ENCODE measurements at places on chromosomes 16 and 17.

- DNase-seq = no peak
Measured at GRCh38 chr16:84476401-84476800, 28.1 kb downstream of the MEAK7 start.

DNA sequence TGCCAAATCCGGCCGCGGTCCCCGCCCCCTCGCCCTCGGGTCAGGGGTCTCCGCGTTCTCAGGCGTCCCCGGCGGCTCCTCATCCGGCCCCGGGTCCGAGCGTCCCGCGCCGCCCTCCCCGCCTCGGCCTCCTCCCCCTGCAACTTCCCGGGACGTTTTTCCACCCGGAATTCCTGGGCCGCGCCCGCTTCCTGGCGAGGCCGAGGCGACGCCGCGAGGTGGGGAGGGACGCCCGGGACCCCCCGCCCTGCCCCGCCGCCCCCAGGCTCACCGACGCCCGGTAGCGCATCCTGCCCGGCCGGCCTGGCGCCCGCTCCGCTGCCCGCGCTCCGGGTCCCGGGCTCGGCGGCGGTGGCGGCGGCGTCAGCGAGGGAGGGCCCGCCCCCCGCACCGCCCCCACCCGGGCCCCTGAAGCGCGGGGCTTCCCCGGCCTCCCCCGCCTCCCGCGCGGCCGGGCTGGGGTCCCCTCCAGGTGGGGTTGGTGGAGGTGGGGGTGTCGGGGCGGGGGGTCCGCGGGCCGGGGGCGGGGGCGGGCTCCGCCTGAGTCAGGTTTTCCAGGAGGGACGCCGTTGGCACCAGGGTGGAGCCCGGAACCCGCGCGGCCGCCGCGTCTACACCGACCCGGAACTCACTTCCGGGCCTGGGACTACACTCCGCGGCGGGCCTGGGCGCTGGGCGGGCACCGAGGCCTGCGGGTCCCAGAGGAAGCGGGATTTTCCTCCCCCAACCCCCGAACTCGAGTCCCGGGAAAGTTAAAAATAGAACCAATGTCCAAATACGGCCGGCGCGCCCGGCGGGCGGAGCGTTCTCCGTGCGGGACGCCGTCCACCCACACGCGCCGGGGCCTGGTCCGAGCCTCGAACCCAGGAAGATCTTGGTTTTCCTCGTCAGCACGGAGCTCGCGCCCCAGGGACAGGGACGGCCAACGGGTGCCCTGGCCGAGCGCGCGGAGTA is 6.8 kb downstream of the MYO1C start:
- DNase-seq = peak; percentile 72

DNA sequence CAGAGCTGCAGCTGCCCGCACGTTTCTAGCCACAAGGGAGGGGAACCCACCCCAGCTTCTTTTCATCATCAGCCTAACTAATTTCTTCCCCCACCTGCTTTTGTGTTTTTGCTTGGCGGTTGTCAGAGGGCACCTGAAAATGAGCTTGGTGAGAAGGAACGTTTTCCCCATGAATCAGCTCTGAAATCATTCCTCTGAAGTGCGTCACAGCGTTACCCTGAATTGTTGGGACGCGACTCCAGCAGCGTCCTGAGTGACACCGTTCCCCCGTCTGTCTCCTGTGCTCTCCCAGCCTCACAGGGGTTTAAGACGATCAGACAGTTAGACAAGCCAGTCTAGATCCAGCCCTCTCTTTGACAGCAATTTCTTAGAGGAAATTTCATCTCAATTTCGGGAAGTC is 722.9 kb upstream of the EEF2KMT start:
- no peak for DNase-seq

- DNase-seq = no peak
Measured at GRCh38 chr16:13109171-13109570, 207.8 kb downstream of the SHISA9 start.

- DNase-seq = no peak
Measured at GRCh38 chr17:37608351-37609169, 658 bp downstream of the SYNRG start.

GRCh38 chr16:69513180-69513966 is 52.4 kb upstream of the NFAT5 start:
- no peak for DNase-seq

DNA sequence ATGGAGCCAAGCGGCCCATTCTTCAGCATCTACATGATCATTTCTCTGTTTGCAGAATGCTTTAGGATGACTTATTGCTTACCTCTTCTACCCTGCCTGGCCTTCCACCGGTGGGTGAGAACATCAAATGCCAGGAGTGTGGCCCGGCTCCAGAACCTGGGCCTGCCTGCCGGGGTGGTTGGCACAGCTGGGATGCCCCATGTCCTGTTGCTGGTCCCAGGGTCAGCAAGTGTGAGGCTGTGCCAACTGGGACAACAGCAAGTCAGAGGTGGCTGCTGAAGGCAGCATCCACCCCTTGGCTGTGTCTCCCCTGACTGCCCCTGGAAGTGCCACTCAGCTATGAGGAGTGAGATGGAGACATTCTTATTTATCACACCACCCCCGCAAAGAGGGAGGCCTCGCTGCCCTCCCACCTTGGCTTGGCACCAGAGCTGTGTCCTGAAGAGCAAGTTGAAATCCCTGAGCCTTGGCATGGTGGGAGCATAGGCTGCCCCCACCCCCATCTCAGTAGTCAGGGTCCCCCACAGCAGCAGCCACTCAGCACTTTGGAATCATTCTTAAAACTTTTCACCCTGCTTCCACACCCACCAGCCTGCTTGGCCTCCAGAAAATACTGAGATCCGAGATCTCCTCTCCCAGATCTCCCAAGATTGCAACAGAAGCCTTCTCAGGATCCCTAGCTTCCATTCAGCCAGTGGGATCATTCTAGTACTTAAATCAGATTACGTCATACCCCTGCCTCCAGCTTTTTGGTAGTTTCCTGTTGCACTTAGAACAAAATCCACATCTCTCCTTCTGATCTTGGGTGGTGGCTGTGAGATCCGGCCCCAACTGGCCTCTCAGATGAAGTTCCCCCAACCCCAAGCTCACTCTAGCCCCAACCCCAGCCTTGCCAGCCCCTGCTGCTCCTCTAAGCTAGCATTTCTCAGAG is 127.5 kb downstream of the SOCS1 start:
- DNase-seq = no peak

DNA sequence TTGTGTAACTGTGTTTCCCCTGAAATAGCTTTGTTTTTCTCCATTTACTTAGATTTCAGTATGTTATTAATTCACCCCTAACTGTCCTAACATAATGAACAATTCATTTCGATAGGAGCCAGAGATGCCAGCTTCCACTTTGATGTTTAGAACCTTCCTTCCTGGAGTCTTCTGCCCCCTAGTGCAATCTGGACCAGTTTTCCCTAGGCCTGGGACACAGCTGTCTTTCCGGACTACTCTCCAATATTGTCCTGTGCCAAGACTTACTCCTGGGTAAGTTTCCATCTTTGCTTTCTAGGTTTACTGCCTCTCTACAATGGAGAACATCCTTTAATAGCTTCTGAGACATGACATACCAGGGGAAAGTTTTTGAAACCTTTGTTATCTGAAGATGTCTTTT is 12.8 kb downstream of the RECQL5 start:
- no peak for DNase-seq

GRCh38 chr17:44530896-44531418 is 26.3 kb upstream of the FZD2 start:
- DNase-seq = no peak

- DNase-seq = no peak
Measured at GRCh38 chr17:31116167-31116566, 21.4 kb downstream of the NF1 start.

- no peak for DNase-seq
Measured at GRCh38 chr16:59087641-59088040, 353.5 kb upstream of the GOT2 start.

GRCh38 chr16:75559564-75560372 is 3.7 kb upstream of the TMEM231 start:
- DNase-seq = no peak

DNA sequence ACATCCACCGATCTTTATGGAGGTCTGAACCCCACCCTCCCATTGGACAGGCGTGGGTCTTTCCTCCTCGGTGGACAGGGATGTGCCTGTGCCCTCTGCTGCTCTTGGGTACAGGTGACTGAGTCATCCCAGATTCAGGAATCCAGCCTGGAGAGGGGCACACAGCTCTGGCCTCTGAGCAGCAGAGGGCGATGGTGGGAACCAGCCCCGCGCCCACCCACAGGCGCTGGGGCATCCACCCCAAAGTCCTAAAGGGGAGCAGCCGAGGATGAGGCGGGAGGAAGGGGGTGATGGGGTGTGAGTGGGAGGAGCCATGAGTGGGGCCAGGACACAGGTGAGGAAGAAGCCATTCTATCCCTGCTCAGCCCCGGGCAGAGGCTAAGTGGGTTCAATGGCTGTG is 35.0 kb downstream of the ENGASE start:
- DNase-seq = no peak

DNA sequence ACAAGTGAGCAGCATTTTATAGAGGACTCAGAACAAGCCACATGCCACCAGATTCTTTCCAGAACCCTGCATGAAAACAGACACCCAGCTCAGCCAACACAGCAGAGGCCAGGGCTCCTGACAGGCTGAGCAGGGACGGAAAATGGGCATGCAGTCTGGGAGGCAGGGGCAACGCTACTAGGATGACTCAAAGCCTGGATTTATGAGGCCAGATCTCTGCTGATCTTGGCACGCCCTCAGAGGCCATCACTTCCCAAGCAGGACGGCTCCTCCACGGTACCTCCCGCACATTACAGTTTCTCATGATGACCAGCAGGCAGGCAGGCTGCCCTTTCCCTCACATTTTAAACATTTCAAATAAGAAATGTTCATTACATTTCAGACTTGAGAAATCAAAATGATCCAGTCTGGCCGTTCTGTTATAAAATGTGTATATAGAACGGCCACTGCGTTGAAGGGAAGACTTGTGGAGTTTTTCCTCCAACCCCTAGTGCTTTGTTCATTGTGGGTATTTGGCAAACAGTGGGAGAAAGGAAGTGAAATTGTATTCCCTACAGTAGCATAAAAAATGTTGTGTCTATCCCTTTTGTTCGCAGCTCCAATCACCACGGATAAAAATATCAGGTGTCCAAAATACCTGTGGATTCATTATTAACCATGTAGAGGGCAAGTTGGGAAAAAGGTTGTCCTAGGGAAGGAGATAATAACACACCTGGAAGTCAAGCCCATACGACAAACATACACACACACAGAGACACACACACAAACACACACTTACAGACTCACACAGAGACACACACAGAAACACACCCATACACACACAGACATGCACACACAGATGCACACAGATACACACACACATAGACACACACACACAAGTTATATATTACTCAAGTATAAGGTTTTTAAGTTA is 64.8 kb upstream of the ADAMTS18 start:
- no peak for DNase-seq

- no peak for DNase-seq
Measured at GRCh38 chr17:78044280-78044835, 84.2 kb downstream of the TMC6 start.

- DNase-seq = no peak
Measured at GRCh38 chr17:82831041-82831817, 8.6 kb downstream of the ZNF750 start.

GRCh38 chr17:32489320-32490100 is 2.7 kb downstream of the CDK5R1 start:
- DNase-seq = no peak

- DNase-seq = no peak
Measured at GRCh38 chr16:80554033-80554432, 13.2 kb downstream of the DYNLRB2 start.

- no peak for DNase-seq
Measured at GRCh38 chr16:68644715-68645493, at the start of gene CDH3. Gene CDH3, plus strand, starts transcription at chr16:68645310. Its CDS starts 70 bp downstream, at chr16:68645380.

DNA sequence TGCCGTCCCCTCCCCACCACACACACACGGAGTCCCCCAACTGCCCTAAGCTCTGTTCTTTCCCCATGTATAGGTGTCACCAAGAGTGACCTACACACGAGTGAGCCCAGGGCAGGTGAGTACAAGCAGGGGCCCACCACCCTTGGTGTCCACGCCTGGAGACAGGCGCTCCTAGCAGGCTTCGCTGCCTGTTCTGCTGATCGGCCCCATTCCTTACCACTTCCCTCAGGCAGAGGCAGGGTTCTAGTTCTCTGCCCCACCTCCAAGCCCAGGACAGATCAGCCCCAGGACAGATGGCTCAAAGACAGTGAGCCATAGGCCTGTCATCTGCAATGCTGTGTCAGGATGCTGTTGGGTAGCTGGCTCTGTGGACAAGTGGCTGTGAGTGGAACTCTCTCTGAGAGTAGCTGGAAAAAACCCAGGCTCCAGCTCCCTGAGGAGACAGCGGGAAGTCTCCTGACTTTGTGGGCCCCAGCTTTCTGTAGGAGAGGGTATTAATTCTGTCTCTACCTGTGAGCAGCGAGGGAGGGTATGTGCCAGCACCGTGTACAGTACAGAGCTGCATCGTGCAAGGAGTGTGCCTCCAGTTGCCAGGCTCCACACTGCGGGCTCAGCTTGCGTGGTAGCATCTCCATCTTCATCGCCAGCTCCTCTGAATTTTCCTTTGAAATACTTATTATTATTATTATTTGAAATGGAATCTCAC is 897 bp downstream of the TP53I13 start:
- DNase-seq = no peak

DNA sequence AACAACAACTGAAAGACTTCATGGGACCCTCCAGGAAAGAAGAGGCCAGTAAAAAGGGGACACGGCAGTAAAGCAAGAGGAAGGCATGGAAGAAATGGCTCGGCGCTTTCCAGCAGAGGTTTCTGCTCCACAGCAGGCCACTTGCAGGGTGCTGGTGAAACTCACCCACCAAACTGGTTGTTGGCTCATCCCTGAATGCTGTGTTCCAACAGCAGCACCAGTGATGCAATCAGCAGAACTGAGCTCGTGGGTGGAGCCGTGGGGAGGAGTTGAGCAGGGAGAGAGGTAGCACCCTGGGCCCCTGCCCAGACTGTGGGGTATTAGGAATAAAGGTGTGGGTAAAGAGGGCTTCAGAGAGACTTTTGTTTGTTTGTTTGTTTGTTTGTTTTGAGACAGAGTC is 62.8 kb upstream of the ADCY9 start:
- DNase-seq = no peak

DNA sequence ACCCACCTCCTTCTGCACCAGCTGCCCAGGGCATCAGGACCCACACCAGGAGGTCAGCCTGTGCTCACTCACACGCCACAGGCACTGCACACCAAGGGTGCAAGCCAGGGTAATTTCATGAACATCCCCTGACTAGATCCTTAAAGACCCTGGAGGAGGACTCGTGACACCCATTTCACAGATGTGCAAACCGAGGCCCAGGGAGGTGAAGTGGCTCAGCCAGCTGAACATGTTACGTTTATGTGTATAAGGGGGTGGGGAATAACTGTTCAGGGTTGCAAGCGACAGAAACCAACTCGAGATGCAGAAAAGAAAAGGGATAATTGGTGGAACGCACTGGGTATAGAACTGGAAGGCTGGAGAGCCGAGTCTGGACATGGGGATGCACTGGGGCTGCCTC is 138.1 kb upstream of the FOXF1 start:
- DNase-seq = no peak

DNA sequence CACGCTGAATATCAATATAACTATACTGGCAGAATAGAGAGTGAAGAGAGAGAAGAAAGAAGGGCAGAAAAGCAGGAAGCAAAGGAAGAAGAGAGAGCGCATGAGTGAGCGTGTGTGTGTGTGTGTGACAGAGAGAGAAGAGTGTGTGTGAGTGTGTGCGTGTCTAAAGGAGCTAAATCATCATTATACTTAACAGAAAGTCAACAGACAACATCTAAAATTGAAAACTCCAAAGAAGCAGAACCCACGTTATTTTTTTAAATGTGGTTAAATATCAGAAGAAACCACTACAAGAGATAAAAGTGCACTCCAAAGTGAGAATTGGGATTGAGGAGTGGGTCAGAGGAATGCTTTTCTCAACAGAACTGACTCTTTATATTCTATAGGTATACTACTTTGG is 77.2 kb downstream of the BRIP1 start:
- no peak for DNase-seq

GRCh38 chr17:44837196-44837595 is 7.1 kb upstream of the GJC1 start:
- no peak for DNase-seq

- DNase-seq = no peak
Measured at GRCh38 chr17:65559461-65559803, 2.0 kb downstream of the AXIN2 start.
